ENCODE measurements at places on chromosomes 1 and 21.

- no peak for DNase-seq
Observed at GRCh38 chr1:13662493-13662892, 37.5 kb upstream of the PRDM2 start.

GRCh38 chr21:39593522-39593921, 19.2 kb upstream of the B3GALT5 start:
- no peak for DNase-seq

DNA sequence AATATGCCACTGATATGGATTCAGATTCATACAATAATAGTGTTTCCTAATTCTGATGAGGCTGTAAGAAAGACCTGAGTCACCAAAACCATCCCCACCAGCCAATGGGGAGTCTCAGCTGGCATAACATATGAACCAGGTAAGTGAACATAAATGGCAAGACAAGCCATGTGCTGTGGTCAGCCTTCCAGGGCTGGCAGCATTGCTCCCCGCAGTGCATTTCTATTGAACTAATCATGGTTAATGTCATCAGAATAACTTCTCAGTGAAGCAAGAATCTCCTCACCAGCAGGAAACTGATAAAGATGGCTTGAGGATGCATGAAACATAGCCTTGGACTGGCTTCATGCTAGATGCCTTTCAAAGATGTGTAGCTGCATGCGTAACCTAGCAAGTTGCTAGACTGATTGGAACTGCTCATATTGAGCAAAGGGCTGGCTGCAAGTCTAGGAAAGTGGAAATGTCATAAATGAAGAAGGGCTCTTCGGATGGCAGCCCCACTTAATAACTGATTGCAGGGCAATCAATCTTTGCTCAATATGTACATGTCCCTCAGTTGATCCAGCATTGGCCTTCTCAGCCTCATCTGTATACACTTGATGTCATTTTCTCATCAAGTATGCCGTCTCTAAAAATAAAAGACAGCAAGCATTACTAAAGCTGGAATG, 88.0 kb downstream of the NTNG1 start:
- no peak for DNase-seq

DNA sequence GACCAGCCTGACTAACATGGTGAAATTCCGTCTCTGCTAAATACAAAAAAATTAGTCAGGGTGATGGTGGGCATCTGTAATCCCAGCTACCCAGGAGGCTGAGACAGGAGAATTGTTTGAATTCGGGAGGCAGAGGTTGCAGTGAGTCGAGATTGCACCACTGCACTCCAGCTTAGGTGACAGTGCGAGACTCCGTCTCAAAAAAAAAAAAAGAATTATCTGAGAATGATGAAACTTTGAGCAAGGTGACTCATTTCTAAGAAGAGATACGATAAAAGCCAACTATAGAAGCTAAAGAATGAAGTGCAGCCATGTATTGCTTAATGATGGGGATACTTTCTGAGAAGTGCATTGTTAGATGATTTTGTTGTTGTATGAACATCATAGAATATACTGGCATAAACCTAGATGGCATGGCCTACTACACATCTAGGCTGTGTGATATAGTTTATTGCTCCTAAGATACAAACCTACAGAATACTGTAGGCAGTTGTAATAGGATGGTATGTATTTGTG, 64.7 kb downstream of the SNRPE start:
- no peak for DNase-seq

- no peak for DNase-seq
Observed at GRCh38 chr1:85148524-85149250, 52.1 kb downstream of the SYDE2 start.

DNA sequence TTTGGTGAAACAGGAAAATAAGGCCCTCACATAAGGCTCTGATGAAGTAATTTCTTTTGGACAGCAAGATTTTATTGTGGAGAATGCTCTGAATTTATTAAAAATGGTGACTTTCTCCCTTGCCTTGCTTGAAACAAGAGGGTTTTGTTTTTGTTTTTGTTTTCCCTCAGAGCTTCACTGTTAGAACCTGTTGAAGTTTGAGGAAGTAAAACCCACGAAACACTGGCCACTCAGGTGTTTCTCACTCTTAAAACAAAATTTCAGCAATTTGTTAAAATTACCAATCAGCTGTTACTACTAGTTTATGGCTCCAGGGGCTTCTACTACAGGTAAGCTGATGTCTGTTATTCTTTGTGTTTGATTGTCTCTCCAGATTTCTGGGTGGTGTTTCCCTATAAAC, 112.6 kb upstream of the B3GALT2 start:
- DNase-seq, result no peak

- no peak for DNase-seq
Observed at GRCh38 chr1:101191049-101191448, 45.8 kb upstream of the S1PR1 start.

DNA sequence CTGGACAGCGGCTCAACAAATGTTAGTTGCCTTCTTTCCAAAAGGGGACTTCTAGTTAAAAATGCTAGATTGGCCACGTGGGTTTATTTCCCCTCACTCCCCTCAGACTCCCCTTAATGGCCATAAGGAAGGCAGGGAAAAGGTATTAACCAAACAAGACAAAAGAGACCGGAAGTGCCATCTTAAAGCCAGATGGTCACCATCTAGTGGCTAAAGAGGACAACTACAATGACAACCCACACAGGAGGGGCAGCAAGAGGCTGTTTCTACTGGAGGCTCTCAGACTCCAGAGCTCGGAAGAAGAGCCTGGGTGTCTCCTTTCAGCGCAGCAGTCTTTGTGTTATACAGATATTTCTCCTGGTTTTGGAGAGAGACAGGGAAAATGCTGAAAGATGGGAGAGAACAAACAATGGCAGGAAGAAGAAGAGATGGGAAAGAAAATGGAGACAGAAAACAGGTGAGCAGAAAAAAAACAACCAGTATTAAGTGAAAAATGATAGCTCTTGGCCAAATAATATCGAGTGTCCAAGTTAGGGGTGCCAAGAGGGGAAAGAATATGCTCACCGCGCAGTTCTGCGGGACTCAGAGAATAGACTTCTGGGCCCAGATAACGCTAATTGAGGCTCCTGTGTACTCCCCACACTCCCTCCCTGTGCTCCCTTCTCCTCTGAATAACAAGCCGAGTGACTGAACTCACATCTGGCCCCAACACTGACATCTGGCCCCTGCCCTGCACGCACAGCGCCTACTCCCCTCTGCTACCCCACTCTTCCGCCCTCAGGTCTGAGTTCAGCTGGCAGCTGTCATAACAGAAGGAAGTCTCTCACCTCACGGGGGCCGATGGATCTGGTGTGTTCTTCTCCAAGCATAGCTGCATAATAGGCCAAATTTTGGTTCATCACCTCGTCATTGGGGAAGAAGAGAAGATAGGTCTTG, 9.6 kb downstream of the P3H1 start:
- no peak for DNase-seq

- DNase-seq, result no peak
Observed at GRCh38 chr1:110639724-110640386, 33.7 kb upstream of the KCNA2 start.

Measured in T-helper 2 cell (primary cell).